ENCODE measurements at places on chromosomes 2 and 18. TPM values are rescaled to one million over a fixed set of nuclear protein-coding genes. Genes with fewer than 3 reads are reported as not detected.

DNA sequence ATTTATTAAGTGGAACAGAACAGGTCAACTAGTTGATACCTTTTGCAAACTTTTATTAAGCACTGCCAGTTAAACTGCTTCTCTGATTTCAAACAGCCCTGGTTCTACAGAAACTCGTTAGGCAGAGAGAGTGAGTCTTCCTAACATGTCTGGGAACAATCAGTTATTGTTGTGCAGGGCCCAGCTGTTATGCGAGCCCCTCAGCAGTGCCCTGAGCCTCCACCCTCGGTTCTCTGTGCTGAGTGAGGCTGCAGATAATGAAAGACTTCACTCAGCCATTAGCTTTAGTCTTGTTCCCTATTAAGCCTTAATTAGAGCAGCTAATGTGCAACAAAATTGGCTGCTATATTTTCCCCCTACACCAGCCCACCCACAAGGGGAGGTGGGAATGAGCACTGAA, 39.6 kb downstream of the KCTD18 start:
- no peak for DNase-seq

DES gene
- 10.2 TPM for polyA plus RNA-seq

DNA sequence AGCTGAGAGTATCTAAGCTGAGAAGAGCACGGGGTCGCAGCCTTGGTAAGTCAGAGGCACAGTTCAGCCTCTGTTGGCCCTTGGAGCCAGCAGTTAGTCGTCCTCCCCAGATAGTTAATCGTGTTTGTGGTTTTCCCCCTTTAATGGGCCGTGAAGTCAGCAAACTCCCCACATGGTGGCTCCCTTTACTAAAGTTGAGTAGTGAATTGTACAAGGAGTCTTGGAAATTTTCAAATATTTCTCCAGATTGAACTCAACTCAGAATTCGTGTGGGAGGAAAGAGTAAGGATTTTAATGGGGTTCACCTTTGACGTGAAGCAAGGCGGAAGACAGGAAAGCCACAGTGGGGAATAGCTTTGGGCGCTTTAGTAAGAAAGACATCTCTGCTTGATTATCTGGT, 2.4 kb upstream of the ADCYAP1 start:
- no peak for DNase-seq

ABHD1 gene
- 1.0 TPM for polyA plus RNA-seq

UGT1A4 gene
- not detected for polyA plus RNA-seq

- no peak for DNase-seq
Observed at GRCh38 chr2:112141626-112142007, 3.4 kb downstream of the FBLN7 start.

DNA sequence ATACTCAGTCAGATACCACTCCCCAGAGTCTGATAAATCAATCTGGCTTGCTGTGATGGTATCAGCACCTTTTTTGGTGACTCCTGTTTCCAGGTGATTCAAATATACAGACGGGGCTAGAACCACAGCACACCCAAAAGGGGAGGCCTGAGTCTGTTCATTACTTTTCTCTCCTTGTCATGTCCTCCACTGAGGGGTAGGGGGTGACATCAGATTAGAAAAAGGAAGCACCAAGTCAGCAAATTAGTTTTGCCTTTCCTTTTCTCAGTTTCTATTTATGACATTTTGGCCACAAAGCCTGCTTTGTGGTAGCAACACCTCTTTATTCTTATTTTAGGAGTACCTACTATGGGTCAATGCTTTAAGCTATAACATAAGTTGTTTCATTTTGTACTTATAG, 127.4 kb downstream of the CCDC102B start:
- DNase-seq, result no peak

DNA sequence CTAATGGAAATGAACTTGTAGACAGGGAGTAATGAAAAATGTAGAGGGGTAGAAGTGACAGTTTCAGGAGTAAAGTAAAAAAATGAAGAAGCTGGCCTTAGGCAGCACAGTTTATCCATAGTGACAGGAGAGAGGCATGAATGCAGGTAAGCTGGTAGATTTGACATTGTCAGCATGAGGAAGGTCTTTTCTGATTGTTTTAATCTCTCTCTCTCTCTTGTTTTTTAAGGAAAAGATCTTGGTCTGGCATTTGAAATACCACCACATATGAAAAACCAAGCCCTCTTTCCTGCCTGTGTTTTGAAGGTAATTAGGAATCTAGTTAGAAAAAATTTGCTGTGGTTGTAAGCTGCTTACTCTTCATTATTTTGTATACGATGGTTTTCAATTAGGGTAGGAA, 14.1 kb downstream of the DDX1 start:
- no peak for DNase-seq

DSC3 gene
- polyA plus RNA-seq, result 0.19 TPM

MDH1B gene
- polyA plus RNA-seq, result 3.8 TPM

GRCh38 chr2:62733546-62733945, 28.0 kb downstream of the EHBP1 start:
- DNase-seq, result no peak

DNA sequence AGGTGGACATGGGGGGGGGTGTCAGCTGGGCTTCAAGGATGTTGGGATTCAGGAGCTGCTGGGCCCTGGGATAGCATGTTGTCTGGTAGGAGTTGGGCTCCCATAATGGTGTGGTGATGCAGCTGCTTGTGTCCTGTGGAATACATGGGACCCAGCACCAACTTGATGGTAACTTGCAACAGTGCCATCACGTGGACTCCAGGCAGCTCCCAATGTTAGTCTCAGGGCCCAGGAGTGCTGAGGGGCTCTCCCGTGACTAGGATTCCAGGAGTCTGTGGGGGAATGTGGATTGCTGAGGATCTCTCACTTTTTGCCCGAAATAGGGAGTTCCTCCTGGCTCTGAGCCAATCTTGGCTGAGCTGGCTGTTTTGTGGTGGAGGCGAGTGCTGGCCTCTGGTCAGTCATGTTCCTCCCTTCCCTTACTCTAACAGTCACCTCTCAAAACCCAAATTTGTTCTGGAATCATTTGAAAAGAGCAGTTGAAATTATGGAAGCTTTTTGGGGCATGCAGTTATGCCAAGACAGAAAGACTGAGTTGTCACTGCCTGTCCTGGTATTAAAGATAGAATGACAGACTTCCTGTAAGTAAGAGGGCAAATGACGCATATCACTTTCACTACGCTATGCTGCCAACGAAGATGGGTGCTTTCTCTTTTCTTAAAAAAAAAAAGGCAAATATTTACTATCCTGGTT, 607.1 kb downstream of the ADCYAP1 start:
- DNase-seq, result no peak

ATP6V1C2 gene
- polyA plus RNA-seq, result 2.9 TPM

DNA sequence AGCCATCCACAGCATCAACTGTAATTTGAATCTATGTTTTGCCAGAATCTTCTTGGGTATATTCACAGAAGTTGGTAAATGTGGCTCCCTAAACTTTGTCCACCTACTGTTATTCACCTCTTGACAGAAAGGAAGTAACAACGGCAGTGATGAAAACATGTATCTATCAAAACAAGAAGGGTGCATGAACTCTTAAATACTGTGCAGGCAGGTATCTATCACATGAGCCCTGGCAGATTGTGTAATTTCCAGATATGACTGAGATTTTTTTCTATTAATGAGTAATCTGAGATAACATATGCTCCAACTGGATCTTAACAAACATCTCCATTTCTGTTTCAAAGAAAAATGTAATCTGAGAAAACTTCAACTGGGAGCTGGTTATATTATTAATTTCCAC, 36.6 kb downstream of the SFT2D3 start:
- no peak for DNase-seq

DNA sequence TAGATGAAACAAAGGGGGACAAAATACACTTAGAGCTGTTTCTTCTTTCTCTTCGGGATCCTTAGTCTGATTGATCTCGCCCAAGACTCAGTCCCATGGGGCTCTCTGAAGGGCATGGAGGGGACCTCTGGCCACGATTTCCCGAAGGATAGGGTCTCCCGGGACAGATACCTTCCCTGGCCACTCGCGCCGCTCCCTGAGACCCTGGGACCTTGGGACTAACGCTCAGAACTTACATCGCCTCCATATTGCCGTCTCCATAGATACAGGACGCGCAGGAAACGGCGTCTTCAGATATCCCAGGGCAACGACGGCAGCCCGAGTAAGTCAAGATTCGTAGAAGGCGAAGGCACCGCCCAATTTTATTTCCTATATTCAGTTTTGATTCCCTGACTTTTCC, at the start of gene CFAP65:
Gene CFAP65, minus strand, starts transcription at position 265 of the 400 bp plus-strand sequence. CDS start 2,468 bp downstream, outside the sequence.
- DNase-seq, result no peak

DNA sequence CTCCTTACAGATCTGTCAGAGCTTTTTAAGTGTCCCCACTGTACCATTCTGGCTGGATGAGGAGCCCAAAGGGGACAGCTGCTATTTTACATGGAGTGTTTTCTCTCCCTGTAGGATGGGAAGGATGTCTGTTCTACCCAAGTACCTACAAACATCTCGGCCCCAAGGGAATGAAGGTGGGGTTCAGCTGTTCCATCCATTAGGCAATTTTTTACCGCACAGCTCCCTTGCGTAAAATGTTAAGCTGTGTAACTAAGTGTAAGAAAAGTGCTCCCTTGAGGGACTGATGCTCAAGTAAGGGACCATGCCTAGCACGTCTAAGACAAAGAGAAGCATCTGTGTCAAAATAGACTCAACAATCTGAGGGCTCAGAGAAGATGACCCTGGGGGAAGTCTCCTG, 180.3 kb downstream of the MYO5B start:
- DNase-seq, result no peak

DNA sequence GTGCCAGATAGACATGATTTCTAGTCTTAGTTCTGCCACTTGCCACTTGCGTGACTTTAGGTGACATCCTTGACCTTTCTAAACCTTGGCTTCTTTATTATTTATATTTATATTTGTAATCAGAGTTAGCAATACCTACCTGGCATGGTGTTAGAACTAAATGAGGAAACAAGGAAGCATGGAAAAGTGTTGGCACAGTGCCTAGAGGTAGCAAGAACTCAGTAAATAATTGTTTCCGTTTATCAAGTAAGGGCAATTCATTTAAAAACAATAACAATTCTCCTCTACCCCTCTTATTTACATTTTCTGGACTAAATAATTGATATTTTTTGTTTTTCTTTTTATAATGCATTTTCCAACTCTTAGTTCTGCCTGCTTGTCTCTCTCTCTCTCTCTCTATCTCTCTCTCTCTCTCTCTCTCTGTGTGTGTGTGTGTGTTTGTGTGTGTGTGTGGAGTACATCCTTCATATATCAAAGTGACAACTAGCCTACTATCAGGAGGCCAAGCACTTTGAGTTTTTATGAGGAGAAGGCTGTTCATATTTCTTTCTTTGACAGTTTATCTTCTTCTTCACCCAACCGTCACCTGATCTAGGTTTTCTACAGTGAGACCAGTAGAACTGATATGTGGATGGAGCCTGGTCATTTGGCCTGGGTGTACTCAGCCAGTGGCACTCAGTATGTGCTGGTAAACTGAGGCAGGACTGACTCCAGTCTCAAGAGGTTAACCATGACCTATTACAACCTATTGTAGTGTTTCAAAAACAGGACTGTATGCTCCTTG, 134.5 kb downstream of the LRRTM1 start:
- no peak for DNase-seq

DNA sequence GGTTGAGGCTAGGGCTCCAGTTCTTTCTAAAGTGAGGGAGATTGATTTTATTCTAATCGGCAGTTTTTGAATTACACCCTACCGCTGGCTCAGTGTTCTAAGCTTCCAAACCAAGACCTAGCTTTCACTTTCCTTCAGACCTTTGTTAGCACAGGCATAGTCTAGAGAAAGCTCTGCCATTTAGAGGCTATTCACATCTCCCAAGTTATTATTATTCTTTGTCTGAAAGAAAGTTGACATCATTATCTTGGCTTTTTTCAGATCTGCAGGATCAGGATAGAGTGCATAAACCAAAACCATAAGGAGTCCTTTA, 276.8 kb downstream of the ASXL3 start:
- no peak for DNase-seq

DSG1 gene
- not detected for polyA plus RNA-seq

- DNase-seq, result no peak
Observed at GRCh38 chr2:134295441-134295840, 41.6 kb downstream of the MGAT5 start.

DNA sequence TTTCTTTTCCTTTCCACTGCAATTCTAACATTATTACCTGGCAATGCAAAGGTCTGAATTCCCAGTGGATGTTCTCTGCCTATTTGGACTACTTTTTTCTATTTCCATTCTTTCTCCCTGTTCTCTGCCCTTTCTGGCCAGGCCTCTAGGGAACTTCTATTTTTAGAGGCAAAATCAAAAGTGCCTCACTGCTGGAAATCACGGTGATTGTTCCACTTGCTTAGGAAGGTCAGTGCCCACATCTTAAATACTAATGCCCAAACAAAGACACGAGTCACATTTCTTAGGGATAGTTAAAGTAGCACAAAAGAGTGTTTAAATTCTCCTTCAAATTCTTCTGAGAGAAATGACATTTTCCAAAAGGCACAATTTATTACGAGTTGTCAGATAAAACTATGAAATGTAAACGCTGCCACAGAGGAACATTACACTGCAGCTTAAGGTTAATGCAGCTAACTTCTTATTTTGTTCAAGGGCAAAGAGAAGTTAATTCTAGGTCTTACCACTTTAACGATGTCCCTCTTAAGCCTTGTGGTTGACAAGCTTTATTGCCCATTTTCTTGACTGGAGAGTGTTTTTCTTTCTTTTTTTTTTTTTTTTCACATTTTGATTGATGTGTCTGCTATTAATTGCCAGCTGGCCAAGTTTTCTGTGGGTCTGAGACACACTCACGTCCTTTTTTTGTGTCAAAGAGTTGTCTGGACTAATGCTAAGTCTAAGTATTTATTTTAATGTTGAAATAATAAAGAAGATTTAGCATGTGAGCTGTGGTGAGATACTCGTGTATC, 34.7 kb downstream of the ST6GAL2 start:
- no peak for DNase-seq

DNA sequence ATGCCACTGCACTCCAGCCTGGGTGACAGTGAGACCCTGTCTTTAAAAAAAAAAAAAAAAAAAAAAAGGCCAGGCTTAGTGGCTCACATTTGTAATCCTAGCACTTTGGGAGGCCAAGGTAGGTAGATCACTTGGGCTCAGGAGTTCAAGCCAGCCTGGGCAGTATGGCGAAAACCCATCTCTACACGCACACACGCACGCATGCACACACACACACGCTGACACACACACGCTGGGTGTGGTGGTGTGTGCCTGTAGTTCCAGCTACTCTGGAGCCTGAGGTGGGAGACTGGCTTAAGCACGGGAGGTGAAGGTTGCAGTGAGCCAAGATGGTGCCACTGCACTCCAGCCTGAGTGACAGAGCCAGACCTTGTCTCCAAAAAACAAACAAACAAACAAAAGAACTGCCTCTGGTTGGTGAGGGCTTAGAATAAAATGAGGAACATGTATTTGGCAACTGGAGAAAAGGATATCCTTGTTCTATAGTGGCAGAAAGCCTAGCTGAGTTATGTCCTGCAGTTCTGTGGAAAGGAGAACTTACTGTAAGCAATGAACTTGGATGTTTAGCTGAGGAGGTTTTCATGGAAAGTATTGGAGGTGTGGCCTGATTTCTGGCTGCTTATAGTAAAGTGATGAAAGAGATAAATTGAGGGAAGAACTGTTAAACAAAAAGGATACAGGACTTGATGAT, 34.0 kb downstream of the HAT1 start:
- no peak for DNase-seq

- DNase-seq, result no peak
Observed at GRCh38 chr2:140711867-140712266, 1418.9 kb downstream of the LRP1B start.
